ENCODE measurements at places on chromosomes 2 and 18.

GRCh38 chr2:173223871-173224270, 130.8 kb upstream of the CDCA7 start:
- DNase-seq = no peak

DNA sequence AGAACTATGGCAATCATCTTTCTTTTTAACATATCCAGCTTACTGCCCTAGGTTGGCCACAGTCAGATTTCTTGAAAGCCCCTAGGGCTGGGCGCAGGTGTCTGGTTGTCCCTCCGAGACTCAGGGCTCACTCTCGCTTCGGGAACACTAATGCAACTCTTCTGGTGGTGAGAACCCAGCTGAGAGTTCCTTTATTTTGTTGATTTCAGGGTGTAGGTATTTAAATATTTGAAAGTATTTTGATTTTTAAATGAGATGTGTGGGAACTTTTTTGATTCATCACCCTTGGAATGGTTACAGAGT, 40.7 kb downstream of the INPP4A start:
- DNase-seq = no peak

- no peak for DNase-seq
These were observed 362.2 kb upstream of the KCNH7 start for GRCh38 chr2:163200741-163201140.

- DNase-seq = peak; percentile 33
These were observed 21.5 kb upstream of the MFSD2B start for GRCh38 chr2:23988371-23988770.

GRCh38 chr2:219868635-219869034, 241.2 kb downstream of the SLC4A3 start:
- DNase-seq = no peak

DNA sequence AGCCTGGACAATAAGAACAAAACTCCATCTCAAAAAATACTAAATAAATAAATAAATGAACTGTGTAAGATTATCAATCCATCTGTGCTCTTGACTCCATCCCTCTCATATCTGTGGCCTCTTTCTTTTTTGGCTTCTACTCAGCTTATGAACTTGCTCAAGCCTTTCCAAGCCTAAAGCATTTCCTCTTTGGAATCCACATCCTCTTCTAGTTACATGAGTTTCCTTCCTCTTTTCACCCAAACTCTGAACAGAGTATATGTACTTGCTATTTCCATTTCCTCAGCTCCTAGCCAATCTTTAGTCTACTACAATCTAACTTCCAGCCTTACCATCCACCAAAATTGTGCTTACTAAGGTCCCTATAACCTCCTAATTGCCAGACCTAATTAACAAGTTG, 2.5 kb upstream of the DNAJC10 start:
- DNase-seq = no peak

GRCh38 chr18:74084184-74084855, 63.3 kb downstream of the FBXO15 start:
- no peak for DNase-seq

DNA sequence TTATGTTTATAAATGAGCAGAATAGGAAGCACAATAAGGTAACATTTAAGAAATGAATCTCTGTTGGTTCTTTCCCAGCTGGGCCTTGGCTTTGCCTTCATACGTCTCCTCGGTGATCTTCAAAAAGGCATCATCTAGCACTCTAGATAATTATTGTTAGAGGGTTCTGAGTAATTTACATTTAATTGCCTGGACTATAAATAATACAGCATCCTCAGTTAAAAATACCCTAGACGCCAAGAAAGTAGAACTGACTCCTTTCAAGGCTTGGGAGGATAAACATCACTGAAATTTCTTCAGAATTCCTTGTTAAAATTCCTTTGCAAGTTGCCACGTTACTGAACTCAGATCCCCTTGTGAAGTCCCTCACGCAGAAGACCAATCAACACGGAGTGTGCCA, 199.7 kb upstream of the BOD1L2 start:
- no peak for DNase-seq

- DNase-seq = no peak
These were observed 6.9 kb downstream of the CD8A start for GRCh38 chr2:86783615-86784339.

GRCh38 chr18:32301976-32302743, 112.3 kb downstream of the MEP1B start:
- DNase-seq = no peak

DNA sequence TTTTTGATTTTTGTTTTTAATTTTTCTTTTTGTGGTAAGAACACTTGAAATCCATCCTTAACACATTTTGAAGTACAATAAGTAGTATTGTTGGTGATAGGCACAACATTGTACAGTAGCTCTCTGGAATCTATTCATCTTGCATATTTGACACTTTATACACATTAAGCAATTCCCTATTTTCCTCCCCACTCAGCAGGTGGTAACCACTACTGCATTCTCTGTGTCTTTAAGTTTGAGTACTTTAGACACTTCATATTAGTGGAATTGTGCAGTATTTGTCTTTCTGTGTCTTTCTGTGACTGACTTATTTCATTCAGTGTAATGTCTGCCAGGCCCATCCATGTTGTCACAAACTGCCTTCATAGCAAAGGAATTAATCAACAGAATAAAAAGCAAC, 471.7 kb upstream of the CDH20 start:
- no peak for DNase-seq

DNA sequence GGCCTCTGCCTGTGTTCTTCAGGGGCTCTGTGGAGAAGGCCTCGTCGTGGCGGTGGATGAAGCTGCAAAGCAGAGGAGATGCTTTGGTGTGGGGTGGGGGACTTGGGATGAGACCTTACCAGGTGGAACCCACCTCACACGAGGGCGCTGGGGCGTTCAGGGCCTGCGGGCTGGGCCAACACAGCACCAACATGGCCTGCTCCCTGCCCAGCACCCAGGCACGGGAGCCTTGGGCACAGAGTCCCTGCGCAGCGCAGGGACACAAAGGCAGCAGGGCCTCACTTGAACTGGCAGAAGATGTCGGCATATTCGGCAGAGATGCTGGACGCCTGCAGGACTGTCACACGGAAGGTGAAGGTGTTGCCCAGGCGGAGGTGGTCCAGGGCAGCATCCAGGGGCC, 53.8 kb downstream of the AQP12A start:
- DNase-seq = no peak

DNA sequence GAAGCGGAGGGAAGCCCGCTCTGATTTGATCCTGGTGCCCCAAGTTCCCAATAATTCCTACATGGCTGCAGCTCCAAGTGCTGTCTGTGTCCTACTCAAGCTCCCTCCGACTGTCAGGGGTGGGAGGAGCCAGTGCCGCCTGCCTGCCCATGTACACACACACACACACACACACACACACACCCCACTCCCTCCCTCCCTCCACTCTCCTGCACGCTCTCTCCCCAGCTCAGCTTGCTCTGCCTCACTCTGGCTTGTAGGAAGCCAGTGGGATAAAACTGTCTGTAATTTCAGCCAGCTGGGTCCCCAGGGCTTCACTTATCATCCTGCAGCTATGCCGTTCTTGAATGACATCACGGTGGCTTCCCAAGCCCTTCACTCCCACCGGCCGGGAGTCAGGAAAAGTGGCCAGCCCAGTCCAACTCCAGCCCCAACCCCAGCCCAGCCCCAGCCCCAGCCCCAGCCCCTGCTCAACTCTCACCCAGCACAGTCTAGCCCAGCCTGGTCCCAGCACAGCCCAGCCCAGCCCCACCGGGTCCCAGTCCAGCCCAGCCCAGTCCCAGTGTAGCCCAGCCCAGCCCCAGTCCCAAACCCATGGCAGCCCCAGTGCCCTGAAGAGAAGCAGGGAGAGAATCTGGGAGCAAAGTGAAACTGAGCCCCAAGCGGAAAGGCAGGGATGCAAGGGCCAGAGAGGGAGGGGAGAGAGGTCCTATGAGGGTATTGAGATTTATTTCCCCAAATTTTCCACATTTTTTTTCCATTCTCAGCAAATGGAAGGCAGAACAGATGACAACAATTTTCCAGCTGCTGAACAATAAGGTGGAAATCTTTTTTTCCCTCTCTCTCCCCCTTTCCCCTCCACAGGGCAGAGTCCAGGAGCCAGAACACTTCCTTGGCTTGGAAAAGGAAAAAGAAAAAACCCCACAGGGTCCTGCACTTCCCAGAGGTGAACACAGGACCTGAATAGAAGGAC, 144.0 kb downstream of the TNS1 start:
- DNase-seq = peak; percentile 72

DNA sequence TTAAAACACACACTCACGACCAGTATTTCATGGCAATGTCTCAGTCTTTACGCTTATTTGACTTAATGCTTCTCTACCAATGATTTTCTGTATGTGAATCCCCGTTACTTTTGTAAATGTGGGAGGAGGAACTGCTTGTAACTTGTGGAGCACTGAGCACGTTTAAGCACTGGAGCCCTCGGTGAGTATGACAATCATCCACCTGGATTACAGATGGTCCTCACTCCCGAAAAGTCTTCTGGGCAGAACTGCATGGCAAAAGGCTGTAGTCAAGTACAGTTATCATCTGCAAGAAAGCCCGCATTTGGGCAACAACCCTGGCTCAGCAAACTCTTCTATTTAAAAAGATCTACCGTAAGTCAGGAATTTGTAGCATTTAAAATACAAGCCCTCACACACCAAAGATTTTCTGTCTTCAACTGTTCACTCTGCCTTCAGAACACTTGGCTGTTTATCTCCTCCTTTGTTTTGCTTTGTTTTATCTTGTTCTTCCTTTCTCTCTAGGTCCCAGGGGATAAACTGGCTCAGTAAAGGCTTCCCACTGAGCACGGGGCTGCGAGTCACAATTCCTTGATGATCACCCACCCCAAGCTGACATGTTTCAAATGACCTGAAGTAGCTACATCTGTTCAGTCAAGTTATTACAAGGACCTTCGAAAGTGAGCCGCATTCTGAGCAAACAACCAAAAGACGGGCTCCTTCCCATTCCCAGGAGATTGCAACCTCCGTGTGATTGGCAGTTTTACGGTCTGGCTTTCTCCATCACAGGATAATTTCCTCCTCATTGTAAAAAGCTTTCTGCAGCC, 102.2 kb downstream of the DLGAP1 start:
- DNase-seq = peak; percentile 86

GRCh38 chr2:27954221-27954673, 63.7 kb downstream of the BABAM2 start:
- peak; percentile 39 for DNase-seq

DNA sequence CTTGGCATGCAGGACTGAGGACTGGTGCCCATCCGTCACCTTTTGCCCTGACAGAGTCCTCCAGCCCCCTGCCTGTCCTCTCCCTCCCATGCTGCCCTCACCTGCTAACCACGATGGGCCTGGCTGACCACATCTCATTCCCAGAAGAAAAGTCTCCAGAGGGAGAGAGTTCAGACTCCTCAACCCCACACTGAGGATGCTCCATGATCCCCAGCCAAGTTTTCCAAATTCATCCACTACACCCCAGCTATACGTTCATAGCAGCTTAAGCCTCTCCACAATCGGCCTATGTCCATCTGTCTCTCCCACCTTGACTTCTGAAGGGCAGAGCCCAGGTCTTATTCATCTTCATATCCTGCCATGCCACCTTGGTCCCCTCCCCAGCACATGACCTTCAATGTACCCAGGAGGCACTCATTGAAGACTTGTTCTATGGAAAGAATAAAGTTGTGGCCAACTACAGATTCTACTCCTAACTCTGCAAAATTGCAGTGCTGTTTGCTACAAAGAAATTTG, 115.6 kb upstream of the ID2 start:
- DNase-seq = no peak

DNA sequence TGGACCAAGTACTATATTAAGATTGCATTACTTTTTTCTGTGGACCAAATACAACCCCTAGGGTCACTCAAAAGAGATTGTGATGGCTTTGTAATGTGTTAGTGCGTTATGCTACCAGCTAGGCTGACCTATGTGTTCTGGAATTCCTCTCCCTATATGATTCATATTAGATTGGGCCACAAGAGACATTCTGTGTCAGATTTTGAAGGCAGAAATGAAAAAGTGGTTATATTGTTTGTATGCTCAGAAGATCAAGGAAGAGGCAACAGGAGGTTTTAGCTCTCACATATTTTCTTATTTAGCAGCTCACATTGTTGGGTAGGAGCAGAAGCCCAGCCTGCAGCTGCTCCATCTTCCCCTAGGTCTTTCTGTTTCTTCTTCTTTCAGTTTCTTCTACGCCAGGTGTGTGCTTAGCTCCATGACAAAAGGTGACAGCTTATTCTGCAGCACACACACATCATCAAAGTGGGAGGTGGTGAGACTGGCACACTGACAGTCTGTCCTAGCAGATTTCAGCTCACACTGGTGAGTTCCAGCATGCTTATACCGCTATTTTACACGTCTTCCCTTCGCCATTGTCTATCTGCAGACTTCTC, 156.8 kb upstream of the UBE2E3 start:
- DNase-seq = no peak

DNA sequence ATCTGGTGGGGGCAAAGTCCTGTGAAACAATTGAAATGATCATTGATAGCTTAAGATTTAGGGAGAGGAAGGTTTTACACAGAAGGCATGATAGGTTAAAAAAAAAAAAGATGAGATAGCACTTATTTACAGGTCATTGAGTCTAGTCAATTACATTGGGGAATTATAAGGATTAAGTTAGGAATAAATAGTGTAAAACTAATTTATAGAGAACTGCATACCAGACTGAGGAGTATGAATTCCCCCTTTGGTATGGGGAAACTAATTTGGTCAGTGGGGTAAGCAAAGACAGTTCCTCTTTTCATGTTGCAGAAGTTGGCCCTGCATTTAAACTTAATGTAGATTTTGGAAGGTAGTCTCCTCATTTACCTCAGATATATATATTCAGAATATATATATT, 10.8 kb downstream of the GLS start:
- DNase-seq = no peak

All from NCI-H2171 treated with DMSO at 0.1 percent for 48 hours (cell line).